ENCODE measurements at places on chromosomes 6 and 20. TPM values are rescaled to one million over a fixed set of nuclear protein-coding genes. Genes with fewer than 3 reads are reported as not detected.
A peak's percentile ranks its signal among the peaks of the same experiment; 100 is the strongest.

DNA sequence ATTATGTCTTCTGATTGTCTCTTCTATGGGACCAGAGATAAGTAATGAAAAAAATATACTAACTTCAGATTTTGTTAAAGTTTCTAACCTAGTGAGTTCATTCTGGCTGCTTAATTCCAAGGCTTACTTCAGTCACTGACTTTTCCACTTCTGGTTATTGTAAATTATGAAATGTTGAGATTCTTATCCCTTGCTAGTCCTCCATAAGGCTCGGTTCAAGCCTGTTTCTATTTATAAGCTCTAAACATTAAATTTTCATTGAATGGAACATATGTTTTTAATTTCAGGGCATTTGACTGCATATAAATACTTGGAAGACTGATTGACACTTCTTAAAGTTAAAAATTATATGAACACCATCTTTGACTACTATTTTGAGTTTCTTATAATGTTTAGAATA is 23.6 kb upstream of the NKAIN2 start:
- no peaks in the 10 kb centered on the region for H3K4me1 ChIP-seq
- no peak overlapping the region for H3K4me3 ChIP-seq
- no peaks in the 10 kb centered on the region for H3K36me3 ChIP-seq
- H3K27ac ChIP-seq, result no peak overlapping the region

GRCh38 chr20:6665621-6666355 is 101.7 kb upstream of the BMP2 start:
- H3K36me3 ChIP-seq, result no peaks in the 10 kb centered on the region
- no peak overlapping the region for H3K4me3 ChIP-seq
- H3K4me1 ChIP-seq, result no peaks in the 10 kb centered on the region
- DNase-seq, result no peak
- no peak overlapping the region for H3K27ac ChIP-seq
- no peaks in the 10 kb centered on the region for H3K27me3 ChIP-seq

The SLC22A7 gene
- polyA plus RNA-seq, result 0.10 TPM

The EMILIN3 gene
- polyA plus RNA-seq, result 2.6 TPM

DNA sequence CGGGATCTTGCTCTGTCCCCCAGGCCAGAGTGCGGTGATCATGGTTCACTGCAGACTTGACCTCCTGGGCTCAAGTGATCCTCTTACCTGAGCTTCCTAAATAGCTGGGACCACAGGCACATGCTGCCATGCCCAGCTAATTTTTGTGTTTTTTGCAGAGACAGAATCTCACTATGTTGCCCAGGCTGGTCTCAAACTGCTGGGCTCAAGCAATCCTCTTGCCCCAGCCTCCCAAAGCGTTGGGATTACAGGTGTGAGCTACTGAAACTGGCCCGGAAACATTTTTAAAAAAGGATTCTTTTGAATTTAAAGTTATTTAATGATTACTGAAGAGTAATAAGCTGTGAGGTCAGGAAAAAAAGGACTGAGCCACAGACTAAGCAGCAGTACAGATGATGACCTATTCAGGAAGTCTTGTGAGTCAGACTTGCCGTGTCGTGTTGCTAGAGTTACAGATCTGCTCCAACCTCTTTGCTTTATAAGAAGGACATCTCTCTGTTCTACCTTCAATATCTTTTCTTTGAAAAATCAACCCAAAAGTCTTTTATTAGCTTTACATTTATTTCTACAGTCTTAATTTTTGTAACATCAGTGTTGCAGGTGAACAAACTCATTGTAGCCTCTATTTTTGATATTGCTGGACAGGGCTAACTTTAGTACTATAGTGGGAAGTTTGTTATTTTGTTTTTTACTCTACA is 108.7 kb downstream of the NCOA3 start:
- H3K36me3 ChIP-seq, result no peaks in the 10 kb centered on the region
- H3K27me3 ChIP-seq, result no peaks in the 10 kb centered on the region
- H3K27ac ChIP-seq, result peak overlapping the region; percentile 81
- no peak overlapping the region for H3K4me3 ChIP-seq
- peaks cover 2% of the 10 kb centered on the region for H3K4me1 ChIP-seq

The ZC3H12D gene
- 3.0 TPM for polyA plus RNA-seq

DNA sequence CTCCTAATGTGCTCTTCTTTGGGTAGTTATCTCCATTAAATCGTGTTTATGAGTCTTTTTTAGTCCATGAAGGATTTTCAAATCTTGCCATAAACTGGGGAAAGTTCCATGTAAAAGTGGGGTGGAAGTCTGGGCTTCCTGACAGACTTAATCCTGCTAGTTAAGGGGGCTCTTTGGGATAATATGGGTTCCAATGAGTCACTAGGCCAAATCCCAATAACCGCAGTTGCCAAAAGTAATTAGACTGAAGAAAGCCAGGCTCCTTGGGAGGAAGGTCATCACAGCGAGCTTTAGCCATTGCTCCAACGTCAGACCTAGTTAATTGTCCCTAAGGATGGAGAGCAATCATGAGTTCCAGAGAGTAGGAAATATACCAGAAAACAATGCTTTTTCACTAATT is 10.8 kb downstream of the RSPO3 start:
- H3K4me1 ChIP-seq, result no peaks in the 10 kb centered on the region
- H3K4me3 ChIP-seq, result no peak overlapping the region
- no peaks in the 10 kb centered on the region for H3K36me3 ChIP-seq

GRCh38 chr6:319177-320131 is 27.2 kb downstream of the DUSP22 start:
- H3K4me1 ChIP-seq, result no peaks in the 10 kb centered on the region
- DNase-seq, result no peak
- no peaks in the 10 kb centered on the region for H3K27me3 ChIP-seq
- peaks cover 14% of the 10 kb centered on the region for H3K36me3 ChIP-seq
- H3K4me3 ChIP-seq, result no peak overlapping the region

The KIFC1 gene
- 18.1 TPM for polyA plus RNA-seq

GRCh38 chr6:163335671-163336545 is 78.6 kb upstream of the QKI start:
- H3K4me1 ChIP-seq, result no peaks in the 10 kb centered on the region
- H3K27ac ChIP-seq, result no peak overlapping the region
- no peaks in the 10 kb centered on the region for H3K27me3 ChIP-seq
- H3K36me3 ChIP-seq, result no peaks in the 10 kb centered on the region
- no peak overlapping the region for H3K4me3 ChIP-seq

The MUC22 gene
- polyA plus RNA-seq, result not detected

GRCh38 chr6:136947037-136947436 is 24.9 kb downstream of the SLC35D3 start:
- no peaks in the 10 kb centered on the region for H3K36me3 ChIP-seq
- no peaks in the 10 kb centered on the region for H3K4me1 ChIP-seq
- no peaks in the 10 kb centered on the region for H3K27me3 ChIP-seq
- DNase-seq, result no peak

The TP53INP2 gene
- 7.7 TPM for polyA plus RNA-seq

- no peaks in the 10 kb centered on the region for H3K27me3 ChIP-seq
- H3K4me3 ChIP-seq, result no peak overlapping the region
- no peak overlapping the region for H3K27ac ChIP-seq
Measured at GRCh38 chr20:16590041-16590633, 16.9 kb upstream of the KIF16B start.

DNA sequence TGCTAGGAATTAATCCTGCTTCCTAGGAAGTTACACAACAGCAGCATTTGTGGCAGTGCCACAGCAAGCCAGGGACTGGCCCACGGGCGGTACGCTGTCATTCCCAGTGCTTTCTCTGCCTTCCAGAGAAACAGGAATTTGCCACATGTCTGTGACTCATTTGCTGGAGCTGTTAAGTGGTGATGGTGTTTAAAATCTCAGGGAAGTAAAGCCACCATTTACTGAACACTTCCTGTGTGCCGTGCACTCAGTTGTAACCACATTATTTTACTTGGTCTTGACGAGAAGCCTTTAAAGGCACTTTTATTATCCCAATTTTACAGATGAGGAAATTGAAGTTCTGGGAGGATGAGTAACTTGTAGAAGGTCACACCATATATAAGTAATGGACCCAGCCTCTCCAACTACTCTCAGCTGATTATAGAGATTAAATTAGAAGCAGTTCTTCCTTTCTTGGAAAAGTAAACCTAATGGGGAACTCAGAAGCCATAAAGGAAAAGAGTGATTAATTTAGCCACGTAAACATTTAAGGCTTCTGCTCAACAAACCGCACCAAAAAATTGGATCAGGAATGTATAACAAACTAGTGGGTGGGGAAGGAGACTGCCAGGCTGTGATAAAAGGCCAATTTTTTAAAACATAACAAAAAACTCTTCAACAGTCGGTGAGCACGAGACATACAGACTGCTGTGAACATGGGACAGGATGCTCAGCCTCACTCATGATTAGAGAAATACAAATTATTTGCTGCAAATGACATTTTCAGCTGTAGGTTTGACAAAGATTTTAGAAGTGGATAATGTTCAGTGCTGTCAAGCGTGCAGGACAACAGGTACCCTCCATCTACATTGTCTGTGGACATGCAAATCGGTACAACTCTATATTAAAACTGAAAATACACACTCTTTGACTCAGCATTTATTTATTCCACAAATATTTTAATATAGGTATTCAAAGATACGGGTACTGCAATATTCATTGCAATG is 311.2 kb downstream of the NRN1 start:
- H3K36me3 ChIP-seq, result no peaks in the 10 kb centered on the region
- no peak for DNase-seq
- no peak overlapping the region for H3K4me3 ChIP-seq
- H3K27ac ChIP-seq, result no peak overlapping the region
- no peaks in the 10 kb centered on the region for H3K27me3 ChIP-seq
- H3K4me1 ChIP-seq, result no peaks in the 10 kb centered on the region

- no peak overlapping the region for H3K4me3 ChIP-seq
- no peak for DNase-seq
- H3K27ac ChIP-seq, result no peak overlapping the region
- H3K36me3 ChIP-seq, result no peaks in the 10 kb centered on the region
- H3K4me1 ChIP-seq, result no peaks in the 10 kb centered on the region
Measured at GRCh38 chr6:112935402-112936078, 588.4 kb downstream of the RFPL4B start.

The PXDC1 gene
- 89.5 TPM for polyA plus RNA-seq

DNA sequence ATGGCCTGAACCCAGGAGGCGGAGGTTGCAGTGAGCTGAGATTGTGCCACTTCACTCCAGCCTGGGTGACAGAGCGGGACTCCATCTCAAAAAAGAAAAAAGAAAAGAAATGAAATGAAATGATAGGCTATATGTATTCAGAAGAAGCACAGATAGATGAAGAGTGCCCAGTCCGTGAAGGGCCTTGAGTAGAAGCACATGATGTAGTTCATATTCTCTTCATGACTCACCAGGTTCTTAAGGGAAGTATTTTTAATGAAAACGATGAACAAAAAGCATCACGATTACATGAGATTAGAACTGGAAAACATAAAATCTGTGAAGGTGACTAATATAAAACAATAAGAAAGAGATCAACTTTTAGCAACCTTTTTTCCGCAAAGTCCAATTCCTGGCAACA is 29.8 kb downstream of the TPD52L1 start:
- no peak overlapping the region for H3K4me3 ChIP-seq
- no peaks in the 10 kb centered on the region for H3K36me3 ChIP-seq
- H3K4me1 ChIP-seq, result no peaks in the 10 kb centered on the region

GRCh38 chr20:13703265-13703664 is 64.5 kb upstream of the TASP1 start:
- DNase-seq, result no peak
- H3K36me3 ChIP-seq, result no peaks in the 10 kb centered on the region
- H3K4me1 ChIP-seq, result no peaks in the 10 kb centered on the region

GRCh38 chr20:52904837-52905236 is 67.3 kb upstream of the TSHZ2 start:
- DNase-seq, result no peak
- H3K27ac ChIP-seq, result no peak overlapping the region
- H3K4me3 ChIP-seq, result no peak overlapping the region
- H3K27me3 ChIP-seq, result peaks cover 2% of the 10 kb centered on the region

The SLC4A11 gene
- polyA plus RNA-seq, result 0.24 TPM

The RGS19 gene
- 6.0 TPM for polyA plus RNA-seq

GRCh38 chr6:144744720-144745119 is 459.6 kb downstream of the UTRN start:
- no peaks in the 10 kb centered on the region for H3K27me3 ChIP-seq
- no peak overlapping the region for H3K27ac ChIP-seq
- H3K4me3 ChIP-seq, result no peak overlapping the region
- H3K36me3 ChIP-seq, result no peaks in the 10 kb centered on the region
- H3K4me1 ChIP-seq, result peaks cover 3% of the 10 kb centered on the region

GRCh38 chr6:24183584-24183983 is 57.6 kb downstream of the NRSN1 start:
- no peak overlapping the region for H3K4me3 ChIP-seq
- H3K27me3 ChIP-seq, result no peaks in the 10 kb centered on the region
- no peak for DNase-seq

- H3K27me3 ChIP-seq, result no peaks in the 10 kb centered on the region
- H3K36me3 ChIP-seq, result no peaks in the 10 kb centered on the region
- H3K4me3 ChIP-seq, result no peak overlapping the region
- peaks cover 1% of the 10 kb centered on the region for H3K4me1 ChIP-seq
Measured at GRCh38 chr6:16126861-16127260, 2.0 kb upstream of the MYLIP start.

The PRND gene
- polyA plus RNA-seq, result not detected

The GSTA2 gene
- polyA plus RNA-seq, result 232 TPM

The MYL9 gene
- polyA plus RNA-seq, result 34.6 TPM

DNA sequence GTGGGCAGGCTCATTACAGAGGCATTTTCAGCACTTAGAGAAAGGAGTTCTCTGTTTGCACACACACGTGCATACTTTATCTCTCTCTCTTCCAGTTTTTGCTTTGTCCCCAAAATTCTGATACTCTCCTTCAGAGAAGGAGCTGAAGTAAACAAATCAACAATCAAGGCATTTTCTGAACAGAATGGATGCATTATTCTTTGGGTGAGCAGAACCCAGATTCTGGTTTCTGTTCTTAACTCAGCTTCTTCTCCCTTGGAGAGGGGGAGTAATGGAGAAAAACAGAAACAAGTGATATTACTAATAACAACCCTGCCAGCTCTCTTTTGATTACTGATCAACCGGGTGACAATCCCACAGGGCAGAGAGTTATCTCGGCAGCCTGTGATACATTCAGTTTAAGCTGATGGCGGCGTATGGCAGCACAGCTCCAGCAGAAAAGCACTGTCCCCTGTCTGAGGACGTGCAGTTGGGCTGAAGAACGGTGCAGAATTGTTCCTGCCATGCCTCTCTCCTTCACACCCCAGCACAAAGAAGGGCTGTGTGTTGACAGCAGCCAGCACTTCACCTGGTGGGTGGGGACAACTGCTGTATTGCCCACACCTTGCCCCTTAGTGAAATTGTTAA is 47.3 kb upstream of the SASH1 start:
- no peaks in the 10 kb centered on the region for H3K4me1 ChIP-seq
- no peak overlapping the region for H3K27ac ChIP-seq
- H3K36me3 ChIP-seq, result no peaks in the 10 kb centered on the region
- H3K4me3 ChIP-seq, result no peak overlapping the region

DNA sequence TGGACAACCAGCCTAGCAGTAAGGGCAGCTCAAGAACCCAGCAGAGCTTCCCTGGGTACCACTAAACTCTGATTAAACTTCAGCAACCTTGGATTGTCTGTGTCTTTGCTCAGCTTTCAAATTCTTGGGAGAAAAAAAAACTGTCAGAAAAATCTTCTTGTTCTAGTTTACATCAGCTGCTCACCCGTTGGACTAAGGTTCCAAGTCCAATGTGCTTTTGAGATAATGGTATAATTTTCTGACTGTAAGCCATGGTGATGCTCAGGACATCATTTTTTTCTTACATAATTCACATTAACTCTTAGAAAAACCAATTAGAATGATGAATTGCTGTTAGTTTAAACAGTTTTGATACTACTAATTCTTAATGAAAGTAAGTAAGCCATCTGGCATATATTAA is 145.8 kb downstream of the COL9A1 start:
- no peaks in the 10 kb centered on the region for H3K4me1 ChIP-seq
- H3K36me3 ChIP-seq, result no peaks in the 10 kb centered on the region
- DNase-seq, result peak; percentile 77
- H3K4me3 ChIP-seq, result no peak overlapping the region

All from small intestine (tissue), 16 donors.